Stimulated activated CD4-positive, alpha-beta T cell treated with anti-CD3 and anti-CD28 coated beads, Interleukin-2, amount 100 ng/mL, for 24 hours (primary cell): ENCODE measurements at places on chromosomes 5 and 9.

DNA sequence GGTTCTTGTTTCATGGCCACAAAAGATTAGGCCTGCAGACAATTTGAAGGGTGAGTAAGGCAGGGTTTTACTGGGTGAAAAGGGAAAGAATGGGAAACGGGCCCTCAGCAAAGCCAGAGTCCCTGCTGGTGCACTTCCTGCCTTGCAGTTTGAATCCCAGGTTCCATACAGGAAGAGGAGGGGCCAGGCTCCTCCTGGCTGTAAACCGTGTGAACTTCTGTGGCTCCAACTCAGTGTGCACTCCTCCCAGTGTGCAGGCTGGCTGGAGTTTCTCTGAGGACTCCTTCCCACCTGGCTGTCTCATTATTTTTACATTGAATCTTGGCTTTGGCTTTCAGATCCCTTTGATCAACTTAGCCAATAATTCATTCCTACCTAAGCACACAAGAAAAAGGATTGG lies 367.1 kb upstream of the KLF4 start:
- no peak for DNase-seq

DNA sequence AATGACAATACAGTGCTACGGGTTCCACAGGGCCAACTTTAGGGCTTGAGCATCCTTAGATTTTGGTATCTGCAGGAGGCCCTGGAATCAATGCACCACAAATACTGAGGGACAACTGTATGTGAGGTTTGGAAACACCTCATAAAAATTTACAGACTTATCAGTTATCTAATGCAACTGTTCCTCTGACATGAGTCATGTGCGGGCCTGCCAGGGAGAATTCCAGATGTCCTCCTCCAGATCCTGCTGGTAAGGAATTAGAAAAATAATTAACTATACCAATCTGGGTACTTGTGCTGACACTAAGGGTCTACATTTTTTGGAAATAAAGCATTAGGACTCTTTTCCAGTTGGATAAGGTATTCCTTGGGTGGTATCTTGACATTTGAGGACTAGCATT lies 333.3 kb downstream of the ARRDC3 start:
- DNase-seq: no peak

DNA sequence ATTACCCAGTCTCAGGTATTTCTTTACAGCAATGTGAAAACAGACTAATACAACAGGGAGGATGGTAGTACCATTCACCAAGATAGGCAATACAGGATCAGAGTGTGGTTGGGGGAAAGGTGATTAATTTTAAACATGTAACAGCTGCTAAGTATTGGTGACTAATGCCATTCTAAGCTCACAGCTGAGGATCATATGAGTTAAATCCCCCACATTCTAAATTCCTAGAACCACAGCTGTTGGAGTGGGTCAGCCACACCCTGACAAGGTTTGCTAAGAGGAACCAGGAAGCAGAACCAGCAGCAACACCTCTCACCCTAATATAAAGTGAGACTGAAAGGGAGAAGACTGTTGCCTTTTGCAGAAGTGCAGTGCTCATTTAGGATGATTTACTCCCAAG lies 24.8 kb downstream of the HSPB3 start:
- no peak for DNase-seq

GRCh38 chr5:53017383-53017782 lies 28.2 kb downstream of the ITGA2 start:
- no peak for DNase-seq

DNA sequence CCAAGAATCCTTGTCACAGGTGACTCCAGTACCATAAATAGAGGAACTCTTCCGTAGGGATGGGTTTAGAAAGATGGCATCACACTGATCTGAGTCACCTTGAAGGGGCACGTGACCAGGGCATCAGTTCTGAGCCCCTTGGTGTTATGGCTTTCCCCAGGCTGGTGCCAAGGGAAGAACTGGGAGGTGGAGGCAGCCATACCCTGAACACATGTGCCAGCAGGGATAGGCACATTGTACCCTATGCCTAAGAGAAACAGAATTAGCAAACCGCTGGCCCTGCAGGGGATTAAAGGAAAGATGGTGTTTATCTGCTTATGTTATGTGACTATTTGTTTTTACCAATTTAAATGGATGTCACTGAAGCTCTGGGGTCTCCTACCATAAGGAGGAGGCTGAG lies 196.2 kb downstream of the RGS3 start:
- no peak for DNase-seq

- no peak for DNase-seq
Observed at GRCh38 chr5:14773588-14773987, 98.0 kb downstream of the ANKH start.

DNA sequence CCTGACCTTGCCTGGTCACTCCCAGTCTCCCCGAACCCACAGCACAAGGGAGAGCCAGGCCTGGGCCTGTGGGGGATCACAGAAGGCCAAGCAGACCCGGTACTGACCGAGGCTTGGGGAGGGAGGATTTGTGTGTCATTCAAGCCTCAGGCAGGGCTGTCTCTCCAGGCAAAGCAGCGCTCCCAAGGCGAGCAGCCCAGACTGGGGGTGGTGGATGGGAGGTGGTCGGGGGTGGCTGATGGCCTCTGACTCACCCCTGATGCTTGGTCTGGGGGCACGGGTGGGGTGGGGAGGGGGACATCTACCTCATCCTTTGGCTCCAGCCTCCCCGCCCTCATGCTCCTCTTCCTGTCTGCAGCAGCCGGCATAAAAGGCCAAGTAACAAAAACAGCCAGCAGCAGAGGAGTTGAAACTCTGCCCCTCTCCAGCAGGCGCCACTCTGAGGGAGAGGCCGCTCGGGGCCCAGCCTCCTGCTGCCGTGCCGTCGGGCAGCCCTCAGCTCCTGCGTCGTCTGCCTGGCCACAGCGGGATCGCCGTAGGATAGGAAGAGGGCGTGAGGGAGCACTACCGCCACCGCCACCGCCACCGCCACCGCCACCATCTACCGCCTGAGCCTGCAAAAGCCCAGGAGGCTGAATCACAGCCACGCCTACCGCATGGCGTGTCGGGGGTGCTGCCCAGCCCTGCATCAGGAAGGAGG lies 166.0 kb downstream of the OLFM1 start:
- DNase-seq: peak; percentile 5

- no peak for DNase-seq
Observed at GRCh38 chr9:22413884-22414283, 32.7 kb upstream of the DMRTA1 start.

DNA sequence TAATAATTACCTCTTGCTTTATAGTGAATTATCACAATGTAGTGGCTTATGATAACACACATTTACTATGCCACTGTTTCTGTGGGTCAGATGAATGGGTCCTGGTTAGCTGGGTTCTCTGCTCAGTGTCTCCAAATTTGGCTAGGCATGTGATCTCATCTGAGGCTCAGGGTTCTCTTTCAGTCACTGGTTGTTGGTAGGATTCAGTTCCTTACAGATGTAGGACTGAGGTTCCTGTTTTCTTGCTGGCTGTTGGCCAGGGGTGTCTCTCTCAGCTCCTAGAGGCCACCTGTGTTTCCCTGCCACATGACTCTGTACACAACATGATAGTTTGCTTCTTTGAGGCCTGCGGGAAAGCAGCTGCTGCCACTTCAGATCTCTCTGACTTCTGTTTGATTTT lies 7.1 kb downstream of the NFX1 start:
- no peak for DNase-seq

- no peak for DNase-seq
Observed at GRCh38 chr5:51383131-51384121, at the start of gene ISL1. ISL1 (plus strand) TSS chr5:51383448; CDS start chr5:51383672, 224 bp downstream.
